Common myeloid progenitor, CD34-positive (primary cell): ENCODE measurements at places on chromosomes 12 and 14.

DNA sequence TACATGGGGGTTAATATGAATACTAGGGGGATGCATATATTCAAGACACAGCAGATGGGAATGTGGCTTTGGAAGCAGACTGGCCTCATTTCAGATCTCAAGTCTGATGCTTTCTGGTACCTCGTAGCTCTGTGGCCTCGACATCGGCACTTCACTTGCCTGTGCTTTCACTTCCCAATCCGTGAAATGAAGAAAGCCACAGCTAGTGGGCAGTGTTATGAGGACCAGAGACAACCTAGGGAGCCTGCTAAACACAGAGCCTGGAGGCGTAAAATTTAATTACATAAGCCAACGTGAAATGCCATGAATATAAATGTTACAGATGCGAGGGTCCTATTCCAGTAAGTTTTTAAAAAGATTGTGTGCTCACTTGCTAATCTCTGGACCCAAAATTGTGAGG is 286.0 kb downstream of the TMEM132D start:
- no peak for DNase-seq

DNA sequence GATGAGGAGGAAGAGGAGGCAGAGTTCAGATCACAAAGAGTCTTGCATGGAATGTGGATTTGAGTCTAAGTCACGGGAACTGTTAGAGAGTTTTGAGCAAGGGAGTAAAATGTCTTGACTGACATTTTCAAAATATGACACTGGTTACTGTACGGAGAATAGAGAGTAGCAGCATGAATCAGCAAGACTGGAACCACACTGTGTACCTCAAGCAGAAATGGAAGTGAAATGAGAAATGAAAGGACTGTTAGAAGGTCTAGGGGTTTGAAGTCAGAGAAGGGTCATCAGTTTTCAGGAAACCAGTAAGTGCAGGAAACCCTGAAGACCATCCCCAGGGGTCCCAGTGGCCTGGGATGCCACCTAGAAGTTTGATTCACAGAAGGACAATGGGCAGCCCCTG is 236.3 kb downstream of the GALC start:
- DNase-seq: peak; percentile 14

DNA sequence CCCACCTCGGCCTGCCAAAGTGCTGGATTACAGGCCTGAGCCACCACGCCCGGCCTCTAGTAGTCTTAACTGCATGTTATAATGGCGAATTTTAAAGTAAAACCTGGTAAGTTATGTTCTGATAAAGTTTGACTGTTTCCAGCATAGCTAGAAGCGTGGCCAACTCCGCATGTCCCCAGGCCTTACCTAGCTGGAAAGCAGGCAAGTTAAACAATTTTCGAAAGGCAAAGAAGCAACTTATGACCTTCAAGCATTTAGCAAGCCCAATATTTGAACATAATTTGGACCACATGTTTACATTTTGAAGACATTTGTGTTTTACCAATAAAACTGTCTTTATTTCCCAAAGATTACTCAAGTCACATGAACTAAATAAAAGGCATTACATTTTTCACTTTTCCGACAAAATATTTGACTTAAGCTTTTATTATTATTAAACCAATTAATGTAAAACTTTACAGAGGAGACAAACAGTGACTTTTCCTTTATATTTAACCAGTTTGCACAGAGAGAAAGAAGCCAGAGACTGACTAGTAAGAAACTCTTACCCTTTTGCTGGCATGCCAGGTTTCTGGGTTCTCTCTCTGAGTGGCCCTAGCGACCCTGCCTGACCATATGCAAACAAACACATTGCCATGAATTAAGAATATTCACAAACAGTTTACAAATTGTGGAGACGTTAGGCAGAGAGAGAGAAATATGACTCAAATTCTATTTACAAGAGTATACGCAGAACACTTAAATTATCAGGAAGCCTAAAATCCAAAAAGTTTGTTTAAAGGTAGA is 106.3 kb downstream of the RIN3 start:
- DNase-seq: no peak

GRCh38 chr14:96349286-96350075 is 13.7 kb downstream of the ATG2B start:
- DNase-seq: peak; percentile 71

GRCh38 chr12:106149096-106149784 is 10.5 kb upstream of the NUAK1 start:
- DNase-seq: no peak

GRCh38 chr12:19891936-19892591 is 452.8 kb downstream of the AEBP2 start:
- DNase-seq: no peak

- DNase-seq: no peak
Measured at GRCh38 chr14:33464254-33464962, 486.5 kb downstream of the EGLN3 start.

GRCh38 chr14:49702725-49703124 is 9.8 kb downstream of the KLHDC1 start:
- no peak for DNase-seq

GRCh38 chr12:42199007-42199406 is 39.0 kb downstream of the YAF2 start:
- no peak for DNase-seq

DNA sequence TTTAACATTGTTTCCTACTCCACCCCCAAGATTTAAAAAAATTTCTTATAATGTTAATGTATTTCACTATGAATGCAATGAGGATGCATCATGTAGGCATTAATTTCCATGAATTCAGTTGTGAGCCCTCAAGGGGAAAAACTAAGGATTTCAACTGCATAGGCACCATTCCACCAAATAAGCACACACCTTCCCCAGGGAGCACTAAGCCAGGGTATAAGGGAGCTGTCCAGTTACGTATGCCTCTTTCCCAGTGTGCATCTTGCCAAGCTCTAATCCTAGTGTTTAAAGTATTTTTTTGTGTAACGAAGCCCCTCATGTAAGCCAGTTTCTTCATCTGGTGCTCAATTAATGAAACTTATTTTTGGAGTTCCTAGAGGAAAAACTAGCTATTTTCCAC is 6.6 kb downstream of the FERMT2 start:
- no peak for DNase-seq

DNA sequence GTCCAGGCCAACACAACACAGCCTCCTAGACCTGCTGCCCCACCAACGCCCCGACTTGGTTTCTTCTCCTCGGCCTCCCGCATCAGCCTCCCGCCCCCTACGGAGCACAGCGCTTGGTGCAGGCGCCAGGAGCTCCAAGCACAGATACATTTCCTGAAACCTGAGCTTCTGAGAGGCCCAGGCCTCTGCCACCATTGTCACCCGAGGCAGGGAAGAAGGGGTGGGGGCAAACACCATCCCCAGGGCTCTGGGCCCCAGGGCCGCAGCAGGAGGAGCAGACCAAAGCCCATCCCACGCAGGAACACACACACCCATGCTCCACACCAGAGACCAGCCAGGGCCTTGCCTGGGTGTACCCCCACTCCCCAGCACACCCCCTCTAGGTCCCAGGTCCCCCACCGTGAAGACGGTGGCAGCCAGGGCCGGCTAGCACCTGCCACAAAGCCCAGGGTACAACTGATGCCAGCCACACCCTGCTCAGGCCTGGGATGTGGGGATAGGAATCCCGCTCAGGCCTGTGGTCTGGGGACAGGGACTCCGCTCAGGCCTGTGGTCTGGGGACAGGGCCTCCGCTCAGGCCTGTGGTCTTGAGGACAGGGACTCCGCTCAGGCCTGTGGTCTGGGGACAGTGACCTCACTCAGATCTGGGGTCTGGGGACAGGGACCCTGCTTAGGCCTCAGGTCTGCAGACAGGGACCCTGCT is 5.4 kb downstream of the JAG2 start:
- DNase-seq: no peak

GRCh38 chr14:76186308-76187027 is 34.7 kb downstream of the GPATCH2L start:
- no peak for DNase-seq

- DNase-seq: no peak
Measured at GRCh38 chr14:61406198-61406597, 84.8 kb downstream of the PRKCH start.

DNA sequence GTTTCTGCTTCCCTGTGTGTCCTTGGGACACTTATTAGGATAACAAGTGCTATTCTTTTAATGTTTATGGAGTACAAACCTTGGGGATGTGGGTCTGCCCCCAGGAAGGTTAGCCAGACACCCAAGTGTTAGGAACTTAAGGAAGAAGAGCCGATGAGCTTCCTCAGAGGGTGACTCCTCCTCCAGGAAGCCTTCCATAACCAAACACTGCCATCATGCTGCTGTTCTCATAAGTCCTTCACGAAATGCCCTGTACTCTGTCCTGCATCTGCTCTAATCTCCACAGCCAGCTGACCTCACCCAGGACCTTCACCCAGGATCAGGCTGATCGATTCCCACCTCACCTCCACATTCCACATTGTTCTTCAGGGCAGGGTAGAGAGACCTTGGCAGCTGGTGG is 1.2 kb upstream of the KRT85 start:
- no peak for DNase-seq

GRCh38 chr12:102478405-102479098 is 1.8 kb downstream of the IGF1 start:
- DNase-seq: peak; percentile 26

DNA sequence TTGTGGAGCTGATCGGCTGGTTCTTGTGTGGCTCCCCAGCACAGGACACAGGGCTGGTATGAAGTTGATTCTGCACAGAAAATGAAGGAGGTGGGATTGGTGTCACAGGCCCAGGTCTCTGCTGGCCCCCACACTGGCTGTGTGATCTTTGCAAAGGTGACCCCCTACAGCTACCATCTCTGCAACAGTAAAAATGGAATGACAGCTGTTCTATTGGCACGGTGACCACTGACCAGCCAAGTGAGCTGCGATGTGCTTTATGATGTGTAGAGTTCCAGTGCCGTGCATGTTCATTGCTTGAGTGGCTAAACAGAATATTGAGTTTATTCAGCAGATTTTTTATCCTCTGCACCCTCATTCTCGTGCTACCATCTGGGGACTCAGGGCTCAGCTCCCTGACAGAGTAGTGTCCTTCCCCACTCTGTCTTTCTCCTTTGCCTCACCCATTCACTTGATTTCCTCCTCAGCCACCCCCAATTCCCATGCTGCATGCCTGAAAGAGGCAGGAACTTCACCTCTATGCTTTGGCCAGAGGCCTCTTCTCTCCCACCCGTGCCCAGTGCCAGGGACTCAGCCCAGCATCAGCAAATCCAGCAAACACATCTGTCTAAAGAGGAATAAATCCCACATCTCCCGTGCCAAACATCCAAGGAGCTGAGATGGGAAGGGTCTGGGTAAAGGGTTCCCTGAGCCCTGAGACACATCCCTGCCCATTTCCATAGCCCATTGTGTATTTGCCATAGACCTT is 21.2 kb downstream of the C14orf132 start:
- DNase-seq: no peak

DNA sequence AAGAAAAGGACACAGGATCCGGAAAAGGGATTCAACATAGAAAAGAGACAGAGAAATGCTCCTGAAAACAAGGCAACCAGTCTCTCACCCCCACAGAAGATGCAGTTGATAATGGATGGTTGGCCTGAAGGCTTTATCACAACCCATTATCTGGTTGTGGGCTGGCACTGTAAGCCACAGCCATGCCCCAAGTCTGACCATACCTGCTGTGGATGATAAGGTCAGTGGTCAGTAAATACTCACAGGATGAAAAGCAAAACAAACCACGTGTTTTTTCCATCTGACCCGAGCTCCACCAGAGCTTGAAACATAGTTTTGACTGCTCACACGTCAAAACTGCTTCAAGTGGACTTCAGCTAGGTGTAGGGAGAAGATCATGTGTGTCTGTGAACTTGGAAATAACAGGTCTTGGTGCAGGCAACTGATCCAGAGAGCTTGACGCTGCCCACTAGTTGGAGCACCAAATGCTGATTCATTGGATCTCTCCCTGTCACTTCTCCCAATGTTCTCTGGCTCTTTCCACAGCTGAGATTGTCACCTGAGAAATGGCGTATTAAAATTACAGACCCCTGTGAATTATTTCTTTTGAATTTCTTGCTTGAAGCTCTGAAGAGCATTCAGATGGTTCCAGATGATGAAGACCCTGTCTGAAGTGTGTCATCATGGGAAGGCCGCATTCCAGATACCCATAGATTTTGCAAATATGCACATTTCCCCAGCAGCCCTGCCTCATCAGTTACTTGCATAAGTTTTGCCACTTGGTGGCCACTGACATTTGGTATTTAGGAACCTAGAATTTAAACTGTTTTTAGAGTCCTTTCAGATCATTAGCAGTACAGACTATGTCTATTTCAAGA is 8.5 kb downstream of the TMEM233 start:
- DNase-seq: no peak

DNA sequence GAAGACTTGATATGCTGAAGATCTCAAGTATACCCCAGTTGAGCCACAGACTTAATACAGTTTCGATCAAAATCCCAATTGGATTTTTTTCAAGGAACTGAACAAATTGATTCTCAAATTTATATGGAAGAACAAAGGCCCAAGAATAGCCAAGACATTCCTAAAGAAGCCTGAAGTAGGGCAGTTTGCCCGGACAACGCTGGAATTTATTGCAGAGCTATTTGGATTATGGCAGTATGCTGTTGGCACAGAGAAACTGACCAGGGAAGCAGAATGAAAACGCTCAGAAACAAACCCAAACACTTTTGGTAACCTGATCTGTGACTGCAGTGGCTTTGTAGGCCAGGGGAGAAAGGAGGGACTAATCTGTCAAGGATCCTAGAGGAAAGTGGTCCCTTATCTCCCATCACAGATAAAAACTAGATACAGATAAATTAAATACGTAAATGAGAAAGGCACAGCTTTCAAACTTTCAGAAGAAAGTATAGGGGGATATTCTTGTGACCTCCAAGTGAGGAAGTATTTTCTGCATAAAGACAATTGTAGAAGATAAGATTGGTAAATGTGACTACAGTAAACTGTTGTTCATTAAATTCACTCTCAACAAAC is 35.9 kb upstream of the GSC start:
- DNase-seq: no peak

- DNase-seq: no peak
Measured at GRCh38 chr12:114767084-114767760, 83.2 kb upstream of the TBX3 start.

DNA sequence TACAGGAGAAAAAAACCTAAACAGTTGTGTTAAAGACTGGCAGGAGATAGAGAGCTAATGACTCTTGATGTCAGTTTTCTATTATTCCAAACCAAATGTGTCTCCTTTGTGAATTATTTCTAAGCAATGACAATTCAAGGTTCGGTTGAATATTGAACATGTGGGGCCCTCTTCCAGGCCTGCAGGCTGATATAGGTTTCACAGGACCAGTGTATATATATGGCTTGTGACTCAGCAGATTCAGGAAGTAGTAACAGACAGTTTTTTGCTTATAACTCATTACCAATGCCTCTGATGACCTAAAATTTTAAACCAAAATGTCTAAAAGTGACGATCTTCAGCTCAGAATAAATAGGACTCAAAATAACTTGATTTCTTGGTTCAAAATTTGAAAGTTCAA is 33.7 kb upstream of the NPAS3 start:
- DNase-seq: no peak

- DNase-seq: no peak
Measured at GRCh38 chr14:94330432-94330831, 7.3 kb upstream of the SERPINA6 start.

DNA sequence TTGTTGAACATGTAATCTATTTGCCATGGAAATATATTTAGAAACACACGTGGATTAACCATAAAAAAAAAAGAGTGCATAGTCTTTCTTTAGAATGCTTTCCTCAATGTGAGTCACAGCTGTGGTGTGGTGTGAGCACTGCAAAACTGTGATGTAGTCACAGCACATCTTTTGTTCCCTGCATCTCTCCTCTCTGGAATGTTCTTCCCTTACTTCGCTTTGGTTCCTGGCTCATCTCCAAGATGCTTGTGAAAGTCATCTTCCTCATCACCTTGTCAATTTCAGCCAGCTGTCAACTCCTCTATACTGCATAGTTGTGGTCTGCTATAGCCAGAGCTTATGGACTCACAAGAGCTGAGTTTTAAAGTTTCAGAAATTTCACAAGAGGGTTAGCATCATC is 60.2 kb downstream of the STAB2 start:
- no peak for DNase-seq

- peak; percentile 29 for DNase-seq
Measured at GRCh38 chr12:95653771-95654546, 102.7 kb upstream of the USP44 start.
